AG04449 (cell line): ENCODE measurements at places on chromosomes 6 and 20.

GRCh38 chr6:167058261-167058660 is 59.1 kb downstream of the CEP43 start:
- no peak for DNase-seq

DNA sequence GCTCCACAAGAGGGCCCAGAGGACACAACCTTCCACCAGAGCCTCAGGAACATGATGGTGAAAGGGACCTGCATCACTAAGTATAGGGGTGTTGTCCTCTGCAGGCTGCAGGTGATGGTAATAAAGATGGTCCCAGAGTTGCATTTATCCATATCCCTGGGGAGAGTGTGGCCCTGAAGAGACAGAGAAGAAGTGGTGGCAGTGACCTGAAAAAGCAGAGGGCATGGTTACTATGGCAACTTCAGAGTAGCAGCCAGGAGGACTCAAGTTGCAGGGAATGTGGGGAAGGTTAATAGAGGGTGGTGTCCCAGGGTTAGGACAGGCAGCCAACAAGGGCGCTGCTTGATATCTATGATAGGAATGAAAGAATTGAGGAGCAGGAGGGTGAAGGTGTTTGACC is 57.1 kb downstream of the HLA-A start:
- no peak for DNase-seq

GRCh38 chr6:2943564-2943955 is 27.8 kb downstream of the SERPINB6 start:
- no peak for DNase-seq

DNA sequence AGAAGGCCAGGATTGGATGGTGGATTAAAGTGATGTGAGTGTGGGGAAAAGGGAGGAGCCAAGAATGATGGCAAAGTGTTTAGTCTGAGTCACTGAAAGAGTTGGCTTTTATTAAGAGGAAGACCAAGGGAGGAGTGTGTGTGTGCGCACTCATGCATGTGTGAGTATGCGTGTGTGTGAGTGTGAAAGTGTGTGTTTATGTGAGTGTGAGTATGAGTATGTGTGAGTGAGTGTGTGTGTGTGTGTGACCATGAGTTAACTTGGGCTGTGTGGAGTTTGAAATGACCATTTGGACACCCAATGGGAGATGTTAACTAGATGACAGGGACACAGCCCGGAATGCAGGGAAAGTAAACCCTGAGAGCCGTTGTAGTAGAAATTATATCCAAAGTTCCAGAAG is 57.6 kb upstream of the EYA2 start:
- DNase-seq: no peak

DNA sequence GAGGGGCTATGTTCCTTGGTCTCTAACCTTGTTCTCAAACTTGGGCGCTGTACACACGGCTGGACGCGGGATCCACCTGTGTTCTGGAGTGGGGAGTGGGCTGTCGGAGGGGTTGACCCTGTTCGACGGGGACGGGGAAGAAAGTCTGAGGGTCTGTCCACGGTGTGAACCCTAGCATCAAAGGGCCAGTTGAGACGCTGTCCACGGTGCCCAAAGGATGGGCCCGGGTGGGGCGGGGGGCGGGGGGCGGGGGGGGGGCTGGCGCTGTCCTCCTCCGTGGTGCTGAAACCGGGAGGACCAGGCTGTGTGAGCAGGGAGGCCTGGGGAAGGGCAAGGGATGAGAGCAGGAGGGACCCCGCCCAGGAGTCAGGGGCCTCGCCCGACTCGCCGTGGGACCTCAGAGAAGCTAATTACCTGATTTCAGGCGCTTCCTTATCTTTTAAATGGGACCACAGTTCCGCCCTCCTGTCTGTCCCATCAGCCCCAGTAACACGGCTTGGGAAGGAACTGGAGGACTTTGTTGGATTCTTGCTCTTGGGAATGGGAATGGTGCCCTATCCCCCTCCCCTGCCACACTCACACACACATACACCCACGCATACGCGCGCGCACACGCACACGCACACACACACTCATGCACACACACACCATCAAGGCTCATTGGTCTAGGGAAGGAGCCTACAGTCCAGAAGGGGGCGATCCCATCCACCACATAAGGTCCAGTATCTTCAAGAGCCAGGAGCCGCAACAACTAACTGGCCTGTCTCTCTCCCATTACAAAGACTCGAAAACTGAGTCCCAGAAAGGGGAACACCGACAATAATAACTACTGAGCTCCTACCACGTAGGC is 1.0 kb upstream of the VSTM2L start:
- DNase-seq: no peak

DNA sequence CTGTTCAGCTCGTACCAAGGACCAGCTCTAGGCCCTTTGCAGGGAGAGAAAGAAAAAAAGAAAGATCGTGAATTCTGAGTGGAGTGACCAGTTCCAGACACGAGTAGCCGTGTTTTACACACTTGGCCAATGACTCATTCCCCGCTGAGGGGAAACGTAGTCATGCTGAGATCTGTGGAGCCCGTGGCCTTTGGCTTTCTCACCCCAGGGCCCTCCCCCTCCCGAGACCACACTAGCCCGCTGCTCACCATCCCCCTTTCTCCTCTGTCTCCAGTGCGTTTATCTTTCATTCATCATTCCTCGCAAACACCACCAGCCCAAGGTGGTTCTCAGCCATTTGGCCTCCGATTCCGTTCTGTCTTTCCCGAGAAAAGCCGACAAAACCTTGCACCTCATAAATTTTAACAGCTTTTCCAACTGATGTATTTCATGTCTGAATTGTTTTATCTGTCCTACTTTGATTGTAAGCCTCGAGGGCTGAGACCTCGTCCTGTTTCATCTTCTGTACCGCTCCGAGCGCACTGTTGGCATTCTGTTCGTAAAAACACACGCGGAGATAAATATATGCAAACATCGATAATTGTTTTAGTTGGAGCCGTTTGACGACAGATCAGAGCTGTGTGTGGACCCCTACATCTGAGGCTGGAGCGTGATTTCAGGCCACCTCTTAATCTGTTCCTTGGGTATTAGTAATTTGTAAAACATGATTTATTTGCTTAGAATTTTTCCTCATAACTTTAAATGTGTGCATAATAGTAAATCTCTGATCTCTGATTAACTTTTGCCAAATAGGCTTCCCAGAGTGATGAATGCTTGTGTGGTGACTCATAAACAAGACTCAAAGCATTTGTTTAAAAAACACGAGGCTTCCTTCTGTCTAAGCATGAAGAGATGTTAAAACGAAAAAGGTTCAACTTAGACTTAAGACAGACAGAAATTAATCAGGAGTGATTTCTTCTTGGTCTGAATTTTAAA is 336.6 kb downstream of the CDH4 start:
- DNase-seq: peak; percentile 59

- no peak for DNase-seq
Observed at GRCh38 chr6:39387785-39388184, 65.3 kb upstream of the KCNK16 start.

GRCh38 chr6:52415333-52415732 is 4.8 kb upstream of the EFHC1 start:
- DNase-seq: no peak

DNA sequence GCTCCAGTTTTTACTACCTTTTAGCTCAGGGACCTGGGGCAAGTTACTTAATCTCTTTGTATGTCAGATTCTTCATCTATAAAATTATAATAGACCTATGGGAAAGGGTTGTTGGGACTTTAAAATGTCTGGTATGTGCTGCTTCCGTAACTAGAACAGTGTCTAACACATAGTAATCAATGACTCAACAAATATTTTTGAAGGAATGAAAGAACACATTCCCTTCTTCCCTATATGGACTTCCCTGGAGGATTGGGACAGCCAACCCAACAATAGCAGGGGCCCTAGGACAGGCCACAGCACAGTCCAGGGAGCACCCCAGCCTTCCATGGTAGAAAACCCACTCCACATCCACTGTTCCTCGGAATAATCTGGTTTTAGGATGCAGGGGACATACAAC is 50.7 kb upstream of the TPD52L1 start:
- DNase-seq: peak; percentile 96

DNA sequence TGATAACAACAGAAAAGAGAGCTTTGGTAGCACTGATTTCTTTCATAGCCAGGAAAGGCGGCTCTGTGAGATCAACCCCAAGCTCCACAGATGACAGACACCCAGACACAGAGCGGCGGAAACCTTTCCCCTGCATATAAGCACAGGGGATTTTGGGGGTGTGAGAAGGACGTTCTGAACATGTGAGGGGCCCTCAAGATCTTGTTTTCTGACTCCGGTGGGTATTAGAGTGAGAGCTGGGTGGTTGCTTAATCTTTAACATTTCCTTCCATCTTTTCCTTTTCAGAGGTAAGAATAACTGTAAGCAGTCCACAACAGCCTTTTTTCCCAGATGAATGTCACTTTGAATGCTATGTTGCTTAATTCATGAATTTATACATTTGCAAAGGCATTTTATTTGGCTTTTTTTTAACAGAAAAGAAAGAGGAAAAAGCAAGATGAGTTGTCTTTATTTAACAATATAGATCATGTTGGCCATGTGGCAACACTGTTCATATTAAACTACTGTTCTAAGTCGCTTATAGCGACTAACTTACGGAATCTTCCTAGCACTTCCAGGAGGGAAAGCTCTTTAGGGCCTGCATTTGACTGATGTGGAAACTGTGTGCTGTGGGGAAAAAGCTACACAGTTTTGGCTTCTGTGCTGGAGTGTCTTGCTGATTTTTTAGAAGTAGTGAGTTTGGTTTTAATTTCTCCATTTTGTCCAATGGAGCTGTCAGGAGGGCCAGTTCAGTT is 80.5 kb upstream of the NAA20 start:
- DNase-seq: no peak

DNA sequence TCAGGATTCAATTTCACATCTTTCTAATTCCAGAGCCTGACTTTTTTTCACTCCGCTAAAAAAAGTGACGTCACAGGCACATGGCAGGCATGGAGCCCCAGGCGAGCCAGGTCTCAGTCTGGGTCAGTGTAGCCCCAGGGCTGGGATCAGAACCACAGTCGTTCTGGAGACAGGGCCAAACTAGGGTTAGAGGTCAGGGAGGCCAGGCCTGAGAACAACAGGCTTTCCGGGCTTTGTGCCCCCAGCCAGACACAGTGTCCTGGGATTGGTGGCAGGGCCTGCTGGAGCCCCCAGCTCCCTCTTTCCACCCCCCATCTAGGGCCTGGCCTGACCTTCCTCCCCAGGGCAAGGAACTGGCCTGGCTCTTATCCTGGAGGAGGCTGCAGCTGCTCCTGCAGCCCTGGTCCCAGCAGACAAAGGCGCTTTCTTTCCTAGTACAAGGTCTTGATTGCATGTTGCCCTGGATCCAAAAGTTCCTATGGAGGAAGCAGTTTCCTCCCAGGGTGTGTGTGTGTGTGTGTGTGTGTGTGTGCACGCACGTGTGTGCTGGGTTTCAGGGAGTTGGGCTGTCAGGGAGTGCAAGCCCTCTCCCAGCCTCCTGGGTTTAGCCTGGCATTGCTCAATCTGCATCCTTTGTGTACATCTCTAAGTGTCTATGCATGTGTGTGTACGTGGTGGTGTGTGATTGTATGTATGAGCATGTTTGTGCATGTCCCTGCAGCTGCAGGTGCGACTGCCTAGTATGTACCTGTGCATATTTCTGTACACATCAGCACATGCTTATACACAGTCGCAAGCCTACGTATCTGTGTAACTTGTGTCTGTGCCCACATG is 26.5 kb upstream of the EMILIN3 start:
- no peak for DNase-seq

- no peak for DNase-seq
Observed at GRCh38 chr6:108742041-108742440, 106.2 kb upstream of the ARMC2 start.

GRCh38 chr6:122114717-122115116 is 284.7 kb upstream of the HSF2 start:
- DNase-seq: no peak

- DNase-seq: peak; percentile 65
Observed at GRCh38 chr6:105432797-105433196, 29.9 kb upstream of the PREP start.

DNA sequence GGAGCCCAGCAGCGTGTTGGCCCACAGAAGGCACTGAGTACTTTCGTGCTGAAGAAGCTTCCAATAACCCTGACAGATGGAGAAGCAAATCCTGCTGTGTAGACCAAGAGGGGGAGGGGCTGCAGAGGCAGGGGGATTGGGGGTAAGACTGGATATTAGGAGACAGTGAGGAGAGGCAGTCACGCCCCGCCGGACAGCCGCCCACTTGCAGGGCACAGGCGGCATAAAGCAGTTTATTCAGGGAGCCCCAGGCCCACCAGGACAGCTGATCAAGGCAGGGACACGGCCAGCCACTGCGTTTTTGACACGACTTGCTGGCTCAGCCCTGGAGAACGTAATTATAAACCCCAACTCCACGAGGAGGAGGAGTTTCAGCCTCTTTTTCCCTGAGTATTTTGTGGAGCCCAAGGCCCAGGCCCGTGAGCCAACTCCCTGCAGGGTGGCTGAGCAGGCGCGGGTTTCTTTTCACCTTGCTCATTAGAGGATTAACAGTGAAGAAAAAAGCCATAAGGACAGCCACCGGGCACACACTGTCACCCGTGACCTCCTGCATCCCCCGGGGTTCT is 177.9 kb downstream of the TFAP2C start:
- no peak for DNase-seq

GRCh38 chr6:22146678-22146930 is 150.2 kb downstream of the PRL start:
- no peak for DNase-seq

DNA sequence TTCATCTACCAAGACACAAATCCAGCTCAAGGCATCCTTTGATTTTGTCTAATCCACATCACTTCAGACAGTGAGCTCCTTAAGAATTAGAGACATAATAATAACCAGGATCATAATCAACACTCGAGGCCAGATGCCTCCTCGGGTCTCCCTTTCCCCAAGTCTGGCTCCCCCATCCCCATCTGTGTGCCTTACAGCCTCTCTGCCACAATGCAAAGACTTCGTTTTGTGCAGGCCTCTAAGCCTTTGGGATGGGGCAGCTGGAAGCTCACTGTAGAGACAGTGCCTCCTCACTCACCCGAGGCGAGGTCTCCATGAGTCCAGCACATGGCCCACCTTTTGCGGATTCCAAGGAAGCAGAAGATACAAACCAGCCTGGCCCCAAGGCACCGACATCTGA is 30.3 kb downstream of the LRFN2 start:
- DNase-seq: no peak

DNA sequence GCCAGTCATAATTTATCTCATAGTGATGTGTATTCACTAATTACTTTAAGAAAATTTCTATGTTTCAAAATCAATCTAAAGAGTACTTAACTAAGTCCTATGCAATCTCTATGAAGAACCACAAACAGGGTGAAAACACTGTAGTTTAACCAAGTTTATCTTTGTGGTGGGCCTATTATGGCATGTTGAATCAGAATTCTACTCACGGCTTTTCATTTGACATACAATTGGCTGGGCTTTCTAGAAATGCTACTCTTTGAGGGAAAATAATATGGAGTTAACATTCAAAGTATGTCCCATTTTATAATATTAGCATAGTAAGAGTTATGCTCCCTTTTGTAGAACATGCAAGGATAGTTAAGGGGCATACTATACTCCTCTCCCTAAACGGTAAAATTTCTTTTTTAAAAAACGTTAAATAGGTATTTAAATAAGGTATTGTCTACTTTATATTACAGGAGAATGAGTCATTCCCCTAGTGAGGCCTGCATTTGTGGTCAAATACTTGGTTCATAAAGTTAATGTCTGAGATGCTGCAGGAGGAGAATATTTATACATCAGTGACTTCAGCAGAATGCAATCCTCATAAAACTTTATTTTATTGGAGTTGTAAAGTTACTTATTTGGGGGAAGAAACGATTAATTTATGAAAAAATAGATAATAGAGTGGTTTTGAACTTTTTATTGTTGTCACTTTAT is 1.8 kb downstream of the MOXD1 start:
- DNase-seq: peak; percentile 60

GRCh38 chr6:130452336-130452735 is 86.5 kb downstream of the TMEM200A start:
- no peak for DNase-seq

GRCh38 chr6:163333701-163334663 is 80.5 kb upstream of the QKI start:
- DNase-seq: no peak
